GM12864 (cell line): ENCODE measurements at places on chromosomes 13 and 19.

DNA sequence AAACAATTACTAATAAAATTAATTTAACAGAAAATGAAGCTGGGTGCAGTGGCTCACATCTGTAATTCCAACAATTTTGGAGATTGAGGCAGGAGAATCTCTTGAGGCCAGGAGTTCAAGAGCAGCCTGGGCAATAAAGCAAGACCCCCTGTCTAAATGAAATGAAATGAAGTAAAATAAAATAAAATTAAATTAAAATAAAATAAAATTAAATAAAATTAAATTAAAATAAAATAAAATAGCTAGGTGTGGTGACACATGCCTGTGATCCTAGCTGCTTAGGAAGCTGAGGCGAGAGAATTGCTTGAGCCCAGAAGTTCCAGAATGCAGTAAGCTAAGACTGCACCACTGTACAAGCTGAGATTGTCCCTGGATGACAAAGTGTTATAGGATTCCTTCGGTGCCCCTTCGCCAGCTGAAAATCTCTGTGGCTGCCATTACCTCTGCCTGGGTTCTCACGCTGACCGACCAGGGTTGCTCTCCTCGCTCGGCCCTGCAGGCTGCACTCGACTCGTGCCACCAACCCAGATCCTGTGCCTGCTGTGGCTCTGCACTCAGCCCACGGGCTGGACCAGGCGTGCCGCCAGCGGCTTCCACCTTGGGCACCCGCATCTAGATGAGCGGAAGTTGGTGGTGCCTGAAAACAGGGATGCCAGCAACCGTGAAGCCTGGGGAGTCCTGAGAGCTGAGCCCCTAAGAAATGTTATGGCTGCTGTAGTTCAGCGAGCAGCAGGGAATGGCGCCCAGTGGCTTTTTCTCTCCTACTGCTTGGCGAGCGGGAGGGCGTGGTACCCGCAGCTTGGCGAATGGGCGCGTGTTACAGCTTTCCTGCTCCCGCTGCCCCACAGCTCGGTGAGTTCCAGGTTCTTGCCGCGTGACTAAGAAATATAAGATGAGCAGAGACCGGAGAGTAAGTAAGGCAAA lies 539.2 kb upstream of the PCDH9 start:
- DNase-seq, result no peak

- no peak for DNase-seq
Observed at GRCh38 chr13:21233086-21233485, 56.6 kb downstream of the MRPL57 start.

DNA sequence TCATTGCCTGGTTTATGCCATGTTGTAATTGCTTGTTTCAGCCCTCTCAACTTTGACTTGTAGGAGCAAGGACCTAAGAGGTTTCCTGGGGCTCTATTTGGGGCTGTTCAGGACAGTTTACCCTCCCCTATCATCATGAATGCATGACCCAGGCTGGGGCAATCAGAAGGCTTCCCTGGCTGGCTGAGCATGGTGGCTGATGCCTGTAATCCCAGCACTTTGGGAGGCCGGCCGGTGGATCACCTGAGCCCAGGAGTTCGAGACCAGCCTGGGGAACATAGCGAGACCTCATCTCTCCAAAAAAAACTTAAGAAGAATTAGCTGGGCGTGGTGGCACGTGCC lies 6.1 kb upstream of the LSM4 start:
- no peak for DNase-seq

- DNase-seq, result no peak
Observed at GRCh38 chr19:3281026-3281425, 56.6 kb downstream of the CELF5 start.

DNA sequence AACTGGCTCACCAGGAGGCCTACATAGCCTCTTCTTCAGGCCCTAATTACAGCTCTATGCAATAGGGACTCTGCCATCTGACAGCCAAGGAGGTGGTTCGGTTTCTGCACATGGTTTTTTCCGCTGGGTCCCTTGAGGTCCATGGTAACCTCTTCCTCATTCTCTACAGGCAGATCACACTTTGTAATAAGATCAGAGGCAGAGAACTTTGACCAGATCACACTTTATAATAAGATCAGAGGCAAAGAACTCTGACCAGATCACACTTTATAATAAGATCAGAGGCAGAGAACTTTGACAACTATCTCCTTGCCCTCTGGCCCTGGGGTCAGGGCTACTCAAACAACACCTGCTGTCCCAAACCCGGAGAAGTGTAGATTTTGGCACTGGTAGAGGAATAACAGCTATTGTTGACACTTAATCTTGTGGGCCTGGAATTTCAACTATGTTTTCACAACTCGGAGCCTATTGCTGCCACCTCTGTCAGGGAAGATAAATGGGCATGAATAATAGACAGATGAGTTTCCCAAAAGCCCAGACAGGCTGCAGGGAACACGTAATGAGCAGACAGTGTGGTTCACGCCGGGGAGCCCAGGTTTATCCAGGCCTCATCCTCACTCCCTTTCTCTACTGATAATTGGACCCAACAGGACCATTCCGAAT lies 246.1 kb downstream of the UQCRFS1 start:
- no peak for DNase-seq

GRCh38 chr19:45959517-45960025 lies 14.1 kb downstream of the NOVA2 start:
- DNase-seq, result no peak

GRCh38 chr13:93226065-93226622 lies 463 bp upstream of the GPC6 start:
- DNase-seq, result no peak

DNA sequence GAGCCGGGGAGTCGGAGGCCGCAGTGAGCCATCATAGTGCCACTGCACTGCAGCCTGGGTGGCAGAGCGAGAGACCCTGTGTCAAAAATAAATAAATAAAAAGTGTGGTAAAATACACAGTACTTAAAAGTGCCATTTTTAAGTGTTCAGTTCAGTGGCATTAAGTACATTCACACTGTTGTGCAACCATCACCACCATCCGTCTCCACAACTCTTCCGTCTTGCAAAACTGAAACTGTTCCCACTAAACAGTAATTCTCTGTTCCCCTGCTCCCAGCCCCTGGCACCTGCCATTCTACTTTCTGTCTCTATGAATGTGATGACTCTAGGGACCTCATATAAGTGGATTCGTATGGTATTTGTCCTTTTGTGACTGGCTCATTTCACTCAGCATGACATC lies 13.3 kb downstream of the SLC25A42 start:
- DNase-seq, result no peak

DNA sequence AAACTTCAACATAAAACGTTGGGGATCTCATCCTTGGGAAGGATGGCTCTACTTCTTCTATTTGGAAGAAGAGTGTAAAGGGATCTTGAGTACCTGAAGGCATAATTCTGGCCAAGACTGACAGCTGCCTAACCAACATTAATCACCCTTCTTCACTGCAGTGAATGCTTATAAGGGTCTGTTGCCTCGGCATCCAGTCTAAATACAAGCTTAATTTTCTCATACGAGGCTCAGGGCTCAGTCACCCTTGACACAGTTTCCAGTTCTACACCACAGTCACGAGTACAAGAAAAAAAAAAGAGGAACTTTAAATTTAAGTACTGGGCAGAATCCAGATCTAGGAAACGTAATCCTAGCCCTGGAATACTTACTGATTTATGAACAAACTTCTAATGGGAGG lies 9.0 kb downstream of the FPR3 start:
- DNase-seq, result no peak

GRCh38 chr13:33127009-33127551 lies 110.9 kb downstream of the KL start:
- DNase-seq, result no peak

DNA sequence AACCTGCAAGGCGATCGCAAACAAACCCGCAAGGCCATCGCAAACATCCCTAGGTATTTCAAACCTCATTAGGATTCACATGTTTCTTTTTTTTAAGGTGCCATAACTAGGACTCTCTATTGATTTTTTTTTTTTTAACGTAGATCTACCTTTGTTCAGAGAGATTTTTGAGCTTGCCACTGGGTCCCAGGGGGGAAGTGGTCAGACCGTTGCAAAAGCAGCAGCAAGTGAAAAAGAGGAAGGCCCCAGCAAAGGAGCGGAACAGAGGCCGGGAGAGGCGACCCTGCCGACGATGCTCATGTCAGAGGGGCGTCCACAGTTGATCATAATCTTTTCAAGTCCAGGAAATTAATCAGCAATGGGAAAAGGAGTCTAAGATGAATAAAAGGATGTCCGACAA lies 32.7 kb upstream of the FLT1 start:
- no peak for DNase-seq

GRCh38 chr13:26050568-26051230 lies 1.1 kb downstream of the SHISA2 start:
- no peak for DNase-seq

DNA sequence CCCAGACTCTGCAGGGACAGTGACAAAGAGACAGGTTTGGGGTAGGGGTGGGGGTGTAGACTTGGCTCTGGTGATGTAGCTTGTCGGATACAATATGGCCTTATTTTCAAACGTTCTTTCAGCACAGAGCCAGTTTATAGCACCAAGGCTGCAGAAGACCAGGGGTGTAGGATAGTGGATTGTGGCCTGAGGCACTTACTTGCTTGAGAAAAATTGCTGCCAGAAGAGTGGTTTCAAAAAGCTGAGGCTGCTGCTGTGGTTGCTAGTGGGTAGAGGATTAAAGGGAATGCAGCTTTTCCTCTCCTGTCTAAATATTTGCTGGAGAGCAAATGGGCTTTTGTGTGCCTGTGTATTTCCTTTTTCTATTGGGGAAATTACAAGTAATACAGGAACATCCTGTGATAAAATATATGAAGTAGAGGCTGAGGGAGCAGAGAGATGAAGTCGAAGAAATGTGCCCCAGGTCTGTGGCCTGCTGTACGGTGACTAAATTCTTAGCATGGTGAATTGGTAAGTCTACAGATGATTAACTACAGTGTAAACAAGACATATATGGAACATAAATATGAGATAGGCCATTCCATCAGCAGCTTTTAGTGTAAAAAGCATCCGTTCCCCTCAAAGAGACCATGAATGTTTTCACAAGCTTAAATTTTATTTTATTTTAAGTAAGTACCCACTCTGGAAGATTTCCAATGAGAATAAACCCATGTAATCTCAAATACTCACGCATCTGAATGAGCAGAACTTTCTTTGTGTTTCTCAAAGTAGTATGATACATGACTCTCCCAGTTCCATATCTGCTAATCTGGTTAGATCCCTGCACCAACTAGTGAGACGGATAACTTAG lies 112.9 kb downstream of the LRCH1 start:
- no peak for DNase-seq

GRCh38 chr13:99265821-99266426 lies 7.7 kb upstream of the GPR18 start:
- DNase-seq, result no peak

- DNase-seq, result no peak
Observed at GRCh38 chr19:15124572-15125231, 17.5 kb downstream of the SYDE1 start.

GRCh38 chr13:113393563-113394338 lies 29.8 kb upstream of the GRTP1 start:
- DNase-seq, result peak; percentile 18

DNA sequence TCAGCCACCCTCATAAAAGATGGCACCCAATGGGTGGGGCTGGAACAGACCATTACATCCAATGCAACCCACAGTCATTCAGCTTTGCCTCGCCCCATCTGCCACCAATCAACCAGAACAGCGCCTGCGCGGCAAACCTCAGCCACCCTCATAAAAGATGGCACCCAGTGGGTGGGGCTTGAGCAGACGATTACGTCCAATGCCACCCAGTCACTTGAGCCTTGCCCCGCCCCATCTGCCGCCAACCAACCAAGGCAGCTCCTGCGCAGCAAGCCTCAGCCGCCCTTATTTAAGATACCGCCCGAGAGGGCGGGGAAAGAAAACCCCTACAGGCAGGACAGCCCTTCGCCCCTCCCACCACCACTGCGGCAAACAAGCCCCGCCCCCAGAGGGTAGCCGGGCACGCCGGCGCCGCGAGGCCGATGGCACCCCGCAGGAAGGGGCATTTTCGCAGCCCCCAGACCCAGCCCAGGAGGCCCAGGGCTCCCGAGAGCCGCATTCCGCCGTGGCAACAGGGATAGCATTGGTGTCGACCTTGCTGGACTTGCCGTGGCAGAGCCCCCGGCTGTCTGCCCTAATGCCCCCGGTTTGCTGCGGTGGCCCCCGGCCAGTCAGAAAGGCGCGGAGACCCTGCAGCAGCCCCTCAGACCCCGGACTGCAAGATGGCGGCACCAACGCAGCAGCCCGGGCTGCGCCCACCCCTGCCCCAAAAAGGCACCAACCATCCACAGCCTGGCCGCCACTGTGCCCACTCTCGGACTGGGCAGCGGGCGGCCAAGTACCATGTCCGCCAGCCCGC lies 675 bp downstream of the PEG3 start:
- DNase-seq, result no peak

DNA sequence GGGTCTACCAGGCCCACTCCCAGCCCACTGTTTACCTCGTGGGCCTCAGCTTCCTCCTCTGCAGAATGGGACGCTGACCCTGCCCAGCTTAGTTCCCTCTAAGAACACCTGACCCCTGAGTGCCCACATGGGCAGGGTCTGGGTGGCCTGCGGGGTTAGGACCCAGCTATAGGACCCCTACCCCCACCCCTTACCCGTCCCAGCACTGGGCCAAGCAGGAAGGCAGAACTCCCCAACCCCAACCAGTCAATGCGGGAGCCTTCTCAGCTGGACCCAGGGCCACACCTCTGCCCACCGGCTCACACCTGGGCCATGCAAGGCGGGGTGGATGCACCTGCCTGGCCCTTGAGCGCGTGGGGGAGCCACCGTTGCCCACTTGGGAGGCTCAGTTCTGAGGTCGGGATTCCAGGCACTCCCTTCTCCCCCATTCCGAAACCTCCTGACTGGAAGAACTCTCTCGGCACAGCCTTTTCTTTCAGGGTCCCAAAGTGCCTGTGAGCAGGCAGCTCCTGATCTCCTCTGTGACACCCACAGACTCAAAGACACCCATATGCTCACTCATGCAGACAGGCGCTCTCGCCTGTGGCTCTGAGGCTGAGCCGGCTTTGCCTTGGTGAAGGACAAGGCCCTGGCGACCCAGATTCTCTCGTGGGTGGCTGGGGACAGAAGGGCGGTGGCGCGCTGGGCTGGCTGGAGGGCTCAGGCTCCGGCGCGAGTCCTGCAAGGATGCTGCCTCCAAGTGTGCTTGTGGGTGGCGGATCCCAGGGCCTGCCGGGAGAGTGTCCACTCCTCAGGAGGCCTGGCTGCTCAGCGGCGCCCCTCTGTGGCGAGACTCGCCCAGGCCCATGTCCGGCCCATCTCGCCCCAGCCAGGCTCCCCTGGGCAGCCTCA lies 27.9 kb upstream of the PARP4 start:
- DNase-seq, result no peak

- no peak for DNase-seq
Observed at GRCh38 chr13:30027569-30028455, 177.4 kb upstream of the UBL3 start.

- DNase-seq, result no peak
Observed at GRCh38 chr13:45207319-45207718, 6.5 kb upstream of the KCTD4 start.

GRCh38 chr13:31045286-31046081 lies 113.0 kb downstream of the TEX26 start:
- DNase-seq, result peak; percentile 3
